ENCODE measurements at places on chromosomes 1 and 21. TPM values are rescaled to one million over a fixed set of nuclear protein-coding genes. Genes with fewer than 3 reads are reported as not detected.

NHLH1 gene
- under 0.01 TPM for total RNA-seq

MX1 gene
- total RNA-seq = 35.1 TPM

HMGCS2 gene
- total RNA-seq = not detected

TAF5L gene
- 14.1 TPM for total RNA-seq

FCAMR gene
- total RNA-seq = not detected

ICOSLG gene
- total RNA-seq = under 0.01 TPM

SPRR2G gene
- total RNA-seq = not detected

GABRD gene
- not detected for total RNA-seq

TRIM58 gene
- 0.43 TPM for total RNA-seq

OR2L13 gene
- total RNA-seq = not detected

LCE1A gene
- total RNA-seq = not detected

DNAJB4 gene
- 69.1 TPM for total RNA-seq

PTCH2 gene
- total RNA-seq = 0.13 TPM

ZBTB17 gene
- 19.3 TPM for total RNA-seq

LRRC39 gene
- total RNA-seq = 0.39 TPM

SPTA1 gene
- not detected for total RNA-seq

AZIN2 gene
- total RNA-seq = 2.1 TPM

SIM2 gene
- total RNA-seq = 5.2 TPM

OR2T35 gene
- total RNA-seq = not detected

FAM76A gene
- total RNA-seq = 19.9 TPM

XCL1 gene
- not detected for total RNA-seq
